ELF-1 (cell line): ENCODE measurements at places on chromosomes 1 and 21.

DNA sequence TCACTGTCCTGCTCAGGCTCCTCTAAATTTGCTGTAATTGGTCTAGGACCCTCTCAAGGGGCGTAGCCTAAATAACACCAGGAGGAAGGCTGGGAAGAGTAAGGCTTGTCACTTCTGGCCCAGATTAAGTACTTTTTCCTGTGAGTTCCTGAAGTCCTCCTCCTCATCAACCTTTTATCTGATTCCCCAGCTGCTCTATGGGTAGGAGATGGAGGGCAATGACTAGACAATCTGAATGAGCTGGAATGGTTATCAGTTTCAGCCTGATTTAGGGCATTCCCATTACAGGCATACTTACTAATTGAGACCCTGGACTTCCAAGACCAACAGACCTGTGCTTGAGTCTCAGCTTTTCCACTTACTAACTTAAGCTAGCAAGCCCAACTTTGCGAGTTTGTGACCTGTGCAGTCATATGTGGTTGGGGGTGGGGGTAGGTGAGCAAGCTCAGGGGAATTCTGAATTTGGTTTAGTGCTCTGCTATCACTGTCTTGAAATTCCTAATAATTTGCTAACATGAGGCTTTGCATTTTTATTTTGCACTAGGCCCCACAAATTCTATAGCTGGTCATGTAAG, 18.0 kb upstream of the FGGY start:
- no peak for DNase-seq

DNA sequence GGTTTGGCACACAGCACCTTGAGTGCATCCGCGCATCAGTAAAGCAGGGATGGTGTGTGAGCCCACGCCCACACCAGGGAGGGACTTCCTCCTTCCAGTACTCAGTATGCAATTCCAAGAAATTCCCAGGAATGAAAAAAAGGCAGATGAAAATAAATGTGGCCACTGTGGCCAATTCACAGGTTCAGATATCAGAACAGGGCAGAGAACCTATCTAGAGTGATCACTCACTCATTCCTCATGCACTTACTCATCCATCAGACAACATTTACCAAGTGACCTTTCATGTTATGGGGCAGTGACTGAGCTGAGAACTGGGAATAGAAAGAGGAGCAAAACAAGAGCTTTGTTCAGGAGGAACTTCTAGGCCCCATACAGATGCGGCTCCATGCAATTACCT, 113.7 kb downstream of the ZSCAN20 start:
- no peak for DNase-seq

- peak; percentile 79 for DNase-seq
Observed at GRCh38 chr1:54996359-54996868, 2.3 kb upstream of the BSND start.

DNA sequence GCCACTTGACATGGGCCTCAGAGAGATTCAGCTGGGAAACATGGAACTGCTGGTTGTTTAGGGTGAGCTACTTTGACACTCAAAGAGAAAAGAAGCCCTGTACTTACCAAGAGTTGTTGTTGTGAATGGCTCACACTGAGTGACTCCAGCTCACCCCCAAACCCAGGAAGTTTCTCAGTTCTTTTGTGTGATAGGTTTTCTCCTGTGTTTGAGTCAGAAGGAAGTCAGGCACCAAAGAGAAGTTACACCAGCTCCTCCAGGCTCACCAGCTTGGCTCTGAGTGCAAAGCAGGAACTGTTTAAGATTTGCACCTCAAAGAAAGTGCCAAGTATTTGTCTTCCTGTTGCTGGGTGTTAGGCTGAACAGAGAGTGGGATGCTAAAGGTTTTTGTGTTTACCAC, 111.2 kb upstream of the PROX1 start:
- DNase-seq = no peak
